T-helper 2 cell treated with Interferon-gamma antibody and Interleukin-4, amounts not matched to agents 100 ng/mL and 5 ng/mL, for 36 hours (primary cell): ENCODE measurements at places on chromosomes 5 and 9. TPM values are rescaled to one million over a fixed set of nuclear protein-coding genes. Genes with fewer than 3 reads are reported as not detected.

CARTPT gene
- not detected in 2 replicates for total RNA-seq

PCDHA10 gene
- total RNA-seq = not detected in 2 replicates

IFNB1 gene
- not detected in 2 replicates for total RNA-seq

TAF11L5 gene
- not detected in 2 replicates for total RNA-seq

POU5F2 gene
- total RNA-seq = 1.3 and 1.7 TPM in 2 replicates

HMCN2 gene
- total RNA-seq = not detected in 2 replicates

PCDHGA10 gene
- 0.34 and 0.41 TPM in 2 replicates for total RNA-seq

GMCL2 gene
- not detected in 2 replicates for total RNA-seq

SLC6A18 gene
- total RNA-seq = not detected in 2 replicates

CDO1 gene
- total RNA-seq = 0.09 and 0.23 TPM in 2 replicates

CTSV gene
- 0.27 and 0.36 TPM in 2 replicates for total RNA-seq

WNT8A gene
- not detected in 2 replicates for total RNA-seq

SLC6A7 gene
- not detected in 2 replicates for total RNA-seq

PITX1 gene
- total RNA-seq = 0.41 TPM in 1 of 2 replicates, not detected in the other

GBA2 gene
- 54.1 and 62.3 TPM in 2 replicates for total RNA-seq

GPX3 gene
- not detected in 2 replicates for total RNA-seq

ZNF462 gene
- 0.05 and 0.18 TPM in 2 replicates for total RNA-seq

ZNF300 gene
- total RNA-seq = 0.57 and 0.61 TPM in 2 replicates

TAF1L gene
- total RNA-seq = 0.05 and 0.07 TPM in 2 replicates

PTAR1 gene
- total RNA-seq = 62.4 and 65.7 TPM in 2 replicates

TRIM7 gene
- 0.66 and 1.0 TPM in 2 replicates for total RNA-seq

CFAP77 gene
- not detected in 2 replicates for total RNA-seq

GABRA1 gene
- not detected in 2 replicates for total RNA-seq

SLC34A3 gene
- total RNA-seq = not detected in 2 replicates

PCA3 gene
- not detected in 2 replicates for total RNA-seq

CTXN3 gene
- not detected in 2 replicates for total RNA-seq

GFRA3 gene
- not detected in 2 replicates for total RNA-seq

KIF4B gene
- 0.07 TPM in 1 of 2 replicates, not detected in the other for total RNA-seq

ARL14EPL gene
- not detected in 2 replicates for total RNA-seq

PHYHD1 gene
- total RNA-seq = 1.2 and 1.9 TPM in 2 replicates

ASPN gene
- total RNA-seq = not detected in 2 replicates

RBM27 gene
- total RNA-seq = 20.7 and 21.8 TPM in 2 replicates

TLX3 gene
- total RNA-seq = not detected in 2 replicates

FAM200C gene
- 1.0 TPM in 2 replicates for total RNA-seq

DOK3 gene
- 5.3 and 5.4 TPM in 2 replicates for total RNA-seq

IFNA2 gene
- not detected in 2 replicates for total RNA-seq

ORM2 gene
- not detected in 2 replicates for total RNA-seq

PCDHGB6 gene
- total RNA-seq = 0.25 and 0.41 TPM in 2 replicates

AQP7 gene
- 0.48 and 0.66 TPM in 2 replicates for total RNA-seq

FRMD3 gene
- 0.50 and 0.70 TPM in 2 replicates for total RNA-seq

FBLL1 gene
- not detected in 2 replicates for total RNA-seq
